CD4-positive, alpha-beta T cell treated with Interleukin-10 for 1 hour (primary cell): ENCODE measurements at places on chromosomes 16 and 17.

DNA sequence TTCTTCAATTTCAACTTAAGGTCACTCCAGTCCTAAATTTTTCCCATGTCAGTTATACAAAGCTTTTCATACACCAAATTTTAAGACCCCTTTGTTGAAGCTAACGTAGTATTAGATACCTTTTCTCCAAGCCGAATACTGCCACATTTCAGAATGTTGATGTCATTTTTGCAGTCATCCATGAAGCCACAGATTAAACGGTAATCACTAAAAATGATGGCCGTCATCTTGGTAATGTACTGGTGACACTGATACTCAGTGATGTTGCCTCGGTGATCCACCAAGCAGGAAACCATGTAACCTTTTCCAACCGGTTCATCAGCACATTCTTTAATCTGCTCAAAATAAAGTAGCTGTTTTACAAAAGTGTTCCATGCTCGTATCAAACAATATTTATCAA lies 82.1 kb upstream of the CLEC18B start:
- no peak for DNase-seq

DNA sequence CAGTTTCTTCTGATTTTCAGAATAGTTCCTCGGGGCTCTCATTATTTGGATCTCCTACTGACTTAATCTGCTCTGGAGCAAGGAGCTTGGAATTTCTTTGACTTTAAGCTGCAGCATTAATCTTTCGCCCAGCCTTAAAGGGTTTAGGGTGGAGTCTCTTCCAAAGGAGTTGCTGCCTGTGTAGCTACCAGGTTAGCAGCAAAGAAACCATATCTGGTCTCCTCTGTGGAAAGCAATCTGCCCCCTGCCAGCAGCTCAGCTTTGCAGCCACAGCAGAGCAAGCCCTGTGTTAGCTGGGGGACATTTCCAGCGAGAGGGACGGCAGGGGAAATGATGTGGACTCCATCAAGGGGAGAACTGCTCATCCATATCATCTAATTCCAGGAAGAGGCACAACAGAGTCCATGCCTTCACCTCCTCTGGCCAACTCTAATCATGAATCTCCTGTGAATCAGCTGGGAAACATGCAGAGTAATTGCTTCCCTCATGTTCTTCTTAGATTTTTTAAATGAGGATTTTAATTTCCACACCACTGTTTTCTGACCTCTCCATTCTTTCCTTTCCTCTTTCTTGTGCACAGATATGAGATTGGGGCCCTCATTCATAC lies 827.6 kb upstream of the CA10 start:
- DNase-seq, result no peak

DNA sequence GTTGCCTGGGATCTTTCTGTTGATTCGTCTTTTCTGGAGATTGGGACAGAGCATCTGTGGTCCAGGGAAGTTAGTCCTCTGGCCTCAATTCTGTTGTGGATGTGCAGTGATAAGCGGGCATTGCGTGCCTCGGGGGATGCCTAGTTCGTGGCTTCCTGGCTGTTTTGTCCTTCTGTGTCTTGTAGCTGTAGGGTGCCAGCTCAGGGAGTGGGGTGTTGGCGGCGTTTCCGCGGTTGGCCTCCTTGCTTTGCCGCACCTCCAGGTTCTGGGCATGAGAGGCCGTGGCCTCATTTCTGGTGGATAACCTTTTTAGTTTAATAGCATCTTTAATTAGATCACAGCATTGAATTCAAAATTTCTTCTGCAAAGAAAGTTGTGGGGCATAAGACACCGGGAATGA lies 1.4 kb upstream of the JPT2 start:
- no peak for DNase-seq

GRCh38 chr17:10162096-10162495 lies 36.3 kb downstream of the GAS7 start:
- DNase-seq, result no peak
